ENCODE measurements at places on chromosomes 16 and 17.

GRCh38 chr17:79746889-79747507 is 16.3 kb downstream of the ENPP7 start:
- DNase-seq: no peak

DNA sequence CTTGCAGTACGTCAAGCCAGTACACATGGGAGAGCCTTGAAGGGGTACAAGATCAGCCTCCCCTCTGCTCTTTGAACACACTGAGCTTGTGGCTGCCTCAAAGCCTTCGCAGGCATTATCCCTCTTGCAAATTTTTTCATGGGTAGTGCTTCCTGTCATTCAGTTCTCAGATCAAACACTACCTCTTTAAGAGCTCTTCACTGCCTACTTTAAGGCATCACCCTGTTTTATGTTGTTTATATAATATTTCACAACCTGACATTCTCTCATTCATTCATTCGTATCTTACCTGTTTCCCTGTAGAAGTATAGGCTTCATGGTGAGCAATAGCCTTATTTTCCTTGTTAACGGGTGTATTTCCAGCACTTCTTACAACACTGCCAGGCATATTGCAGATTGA is 269.1 kb downstream of the CDH13 start:
- DNase-seq: no peak

DNA sequence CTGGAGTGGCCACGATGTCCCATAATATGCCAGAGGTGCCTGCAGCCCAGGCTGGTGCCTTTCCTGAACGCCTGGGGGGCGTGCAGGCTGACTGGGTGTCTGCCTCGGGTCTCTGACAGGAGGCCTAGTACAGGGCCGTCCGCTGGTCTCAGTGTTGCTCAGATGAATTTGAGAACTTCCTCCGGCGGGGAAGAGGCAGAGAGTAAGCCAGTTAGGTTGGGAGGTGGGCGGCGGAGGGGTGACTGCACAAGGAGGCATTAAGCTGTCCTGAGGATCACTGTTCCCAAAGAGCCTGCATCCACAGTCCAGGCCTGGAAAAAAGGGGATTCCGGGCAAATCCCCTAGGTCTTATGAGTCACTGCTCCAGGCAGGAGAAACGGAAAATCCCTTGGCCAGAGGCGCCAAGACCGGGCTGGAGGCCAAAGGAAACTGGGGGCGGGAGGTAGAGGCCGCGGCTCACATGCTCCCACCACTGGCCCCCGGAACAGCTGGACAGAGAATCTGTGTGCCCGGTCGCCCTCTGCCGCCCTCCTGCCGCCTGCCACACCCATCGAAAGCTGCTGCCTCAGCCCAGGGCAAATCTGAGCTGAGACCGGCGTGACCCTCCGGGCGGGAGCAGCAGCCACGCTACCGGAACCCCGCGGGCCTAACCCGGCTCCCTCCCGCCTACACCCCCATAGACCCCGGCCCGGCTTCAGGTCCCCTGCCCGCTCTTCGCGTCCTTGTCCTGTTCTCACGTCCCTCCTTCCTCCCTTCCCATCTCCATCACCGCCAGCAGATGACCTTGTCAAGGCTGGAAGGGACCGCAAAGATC is 1.2 kb downstream of the TRIM47 start:
- peak; percentile 85 for DNase-seq

DNA sequence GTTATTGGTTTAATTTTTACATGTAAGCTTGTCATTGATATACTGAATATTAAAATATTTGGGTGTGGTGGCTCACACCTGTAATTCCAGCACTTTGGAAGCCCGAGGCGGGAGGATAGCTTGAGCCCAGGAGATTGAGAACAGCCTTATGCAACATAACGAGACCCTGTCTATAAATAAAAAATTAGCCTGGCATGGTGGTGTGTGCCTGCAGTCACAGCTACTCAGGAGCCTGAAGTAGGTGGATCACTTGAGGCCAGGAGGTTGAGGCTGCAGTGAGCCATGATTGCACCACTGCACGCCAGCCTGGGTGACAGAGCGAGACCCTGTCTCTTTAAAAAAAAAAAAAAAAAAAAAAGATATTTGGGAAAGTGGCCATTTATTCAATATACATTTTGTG is 32.3 kb downstream of the NFAT5 start:
- DNase-seq: no peak

DNA sequence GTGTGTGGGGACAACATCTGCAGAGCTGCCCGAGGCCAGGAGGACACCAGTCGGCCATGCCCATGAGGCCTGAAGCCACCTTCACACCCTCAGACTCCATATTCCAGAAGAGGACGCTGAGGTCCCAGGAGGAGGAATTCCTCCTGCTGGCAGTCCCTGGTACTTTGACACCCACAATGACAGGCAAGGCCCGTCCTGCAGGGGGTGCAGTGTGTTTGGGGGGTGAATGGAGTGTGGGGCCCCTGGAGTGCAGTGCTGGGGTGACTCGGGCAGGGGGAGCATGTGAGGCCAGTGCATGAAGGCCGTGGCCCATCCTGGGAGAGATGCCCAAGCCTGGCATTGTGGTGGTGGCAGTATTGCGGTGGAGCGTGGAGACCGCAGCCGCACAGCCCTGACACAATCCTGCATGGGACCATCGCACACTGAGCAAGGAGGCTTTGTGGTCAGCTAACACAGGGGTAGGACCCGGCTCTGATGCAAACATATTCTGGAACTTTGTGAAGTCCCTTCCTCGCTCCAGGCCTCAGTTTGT is 52.2 kb downstream of the ZDHHC7 start:
- no peak for DNase-seq

GRCh38 chr17:58734811-58735210 is 20.8 kb upstream of the PPM1E start:
- DNase-seq: no peak

Measured in NCI-H460 (cell line).